Activated naive CD4-positive, alpha-beta T cell treated with anti-CD3 and anti-CD28 coated beads, Interleukin-2, amount 50 U/mL, for 72 hours (primary cell): ENCODE measurements at places on chromosomes 13 and 19. TPM values are rescaled to one million over a fixed set of nuclear protein-coding genes. Genes with fewer than 3 reads are reported as not detected.

GRCh38 chr19:41883463-41883820 is 458 bp downstream of the ARHGEF1 start:
- DNase-seq: no peak

DNA sequence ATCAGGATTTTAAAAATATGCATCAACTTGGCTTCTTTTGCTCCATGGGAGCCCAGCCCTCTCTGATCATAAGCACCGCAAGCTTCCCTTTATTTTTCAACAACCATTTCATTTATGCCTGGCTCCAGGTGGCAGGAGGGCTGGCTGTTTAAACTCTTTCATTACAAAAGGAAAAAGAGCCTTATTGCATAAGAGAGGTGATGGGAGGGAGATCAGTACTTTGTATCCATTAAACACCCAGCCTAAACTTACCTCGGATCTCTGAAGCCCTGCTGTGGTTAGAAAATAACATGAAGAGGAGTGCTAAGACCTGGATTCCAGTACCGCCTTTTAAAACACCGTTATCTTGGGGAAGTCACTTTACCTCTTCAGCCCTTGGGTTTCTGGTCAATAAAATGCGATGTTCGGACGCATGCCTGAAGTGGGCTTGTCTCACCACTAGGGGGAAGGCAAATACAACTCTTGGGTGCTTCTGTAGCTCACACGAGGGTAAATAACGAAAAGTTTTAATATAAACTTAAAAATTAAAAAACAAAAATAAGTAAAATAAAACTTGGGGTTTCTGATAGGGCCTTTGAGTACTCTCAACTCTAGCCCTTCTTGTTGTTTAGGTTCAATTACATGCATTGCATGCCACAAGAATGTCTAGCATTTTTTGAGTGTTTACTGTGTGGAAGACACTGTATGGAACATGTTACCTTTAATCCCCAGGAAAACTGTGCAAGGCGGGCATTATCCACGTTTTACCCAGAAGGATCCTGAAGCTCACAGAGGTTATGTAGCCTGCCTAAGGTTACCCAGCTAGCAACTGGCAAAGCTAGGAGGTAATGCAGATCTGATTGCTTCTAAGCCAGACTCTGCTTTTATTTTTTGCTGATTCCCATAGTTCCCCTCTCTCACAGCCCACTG is 240.3 kb downstream of the LMO7 start:
- DNase-seq: no peak

Gene PSG6
- not detected for total RNA-seq

Gene FFAR1
- total RNA-seq: 0.23 TPM

- no peak for DNase-seq
Observed at GRCh38 chr13:101915331-101915730, 462.9 kb downstream of the ITGBL1 start.

- no peak for DNase-seq
Observed at GRCh38 chr19:49592486-49593232, 1.7 kb downstream of the PRR12 start.

Gene FCER2
- total RNA-seq: 0.57 TPM
